BJ (cell line): ENCODE measurements at places on chromosomes 2 and 18.

DNA sequence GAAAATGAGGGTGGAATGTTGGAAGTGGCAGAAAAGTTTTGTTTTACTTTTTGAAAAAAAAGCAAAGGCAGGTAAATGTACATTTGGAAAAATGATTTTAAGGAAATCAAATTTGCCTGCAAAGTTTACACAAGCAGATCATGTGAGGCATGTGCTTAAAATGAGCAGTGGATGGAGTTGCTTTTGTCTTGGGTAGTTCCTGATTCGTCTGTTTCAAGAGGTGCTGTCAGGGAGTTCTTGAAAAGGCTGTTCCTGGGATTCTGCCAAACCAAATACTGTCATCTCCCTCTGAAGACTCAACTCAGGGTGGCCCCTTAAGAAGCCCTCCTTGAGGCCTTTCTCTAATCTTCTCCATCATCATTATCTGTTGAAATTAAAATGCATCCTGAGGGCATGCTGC lies 59.0 kb downstream of the TACR1 start:
- DNase-seq, result no peak

DNA sequence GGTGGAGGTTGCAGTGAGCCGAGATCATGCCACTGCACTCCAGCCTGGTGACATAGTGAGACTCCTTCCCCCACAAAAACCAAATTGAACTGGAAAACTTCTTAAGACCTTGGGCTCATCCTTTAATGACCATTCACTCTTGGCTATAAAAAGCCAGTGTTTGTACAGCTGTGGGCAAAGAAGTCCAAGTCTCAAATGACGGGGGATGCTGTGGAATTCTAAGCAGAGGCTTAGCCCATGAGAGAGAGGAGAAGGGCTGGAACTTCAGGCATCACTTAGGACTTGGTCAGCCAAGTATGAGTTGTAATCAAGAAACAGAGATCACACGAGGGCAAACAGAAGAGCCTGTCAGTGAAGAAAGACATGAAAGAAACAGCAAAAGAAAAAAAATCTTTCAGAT lies 79.3 kb upstream of the POU3F3 start:
- no peak for DNase-seq

DNA sequence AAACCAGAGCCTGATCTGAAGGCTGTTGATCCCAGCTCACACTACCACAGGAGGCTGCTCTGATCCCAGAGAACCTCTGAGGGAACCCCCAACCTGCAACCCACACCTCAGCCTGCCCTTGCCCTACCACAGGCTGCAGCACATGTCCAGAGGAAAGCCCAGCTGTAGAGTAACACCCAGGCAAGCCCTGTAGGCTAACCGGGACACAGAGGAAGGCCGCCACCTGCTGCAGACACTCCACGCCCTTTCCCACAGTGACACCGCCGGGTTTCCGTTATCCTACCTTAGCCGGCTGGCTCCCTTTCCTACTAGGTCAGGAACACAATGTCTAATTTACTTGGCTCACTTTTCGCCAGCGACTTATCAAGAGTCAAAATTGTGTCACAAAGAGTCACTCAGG lies 266.7 kb upstream of the KLHL29 start:
- DNase-seq, result no peak

DNA sequence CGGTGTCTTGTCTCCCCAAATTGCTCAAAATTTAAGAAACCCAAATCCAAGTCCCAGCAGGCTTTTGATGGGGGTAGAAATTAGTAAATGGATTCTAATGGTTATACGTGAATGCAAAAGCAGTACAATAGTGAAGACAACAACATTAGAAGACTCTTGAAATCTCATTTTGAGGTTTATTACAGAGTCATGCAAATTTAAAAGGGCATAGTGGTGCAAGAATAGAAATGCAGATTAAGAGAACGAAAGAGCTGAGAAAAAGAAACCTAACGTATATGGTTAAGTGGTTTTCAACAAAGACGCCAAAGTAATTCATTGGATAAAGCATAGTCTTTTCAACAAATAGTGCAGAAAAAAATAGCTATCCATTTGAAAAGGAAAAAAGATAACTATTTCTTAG lies 33.2 kb upstream of the CXXC1 start:
- DNase-seq, result no peak

GRCh38 chr2:136527560-136527959 lies 237.8 kb upstream of the THSD7B start:
- no peak for DNase-seq

GRCh38 chr2:113407446-113408099 lies 29.9 kb upstream of the ZNG1B start:
- no peak for DNase-seq

DNA sequence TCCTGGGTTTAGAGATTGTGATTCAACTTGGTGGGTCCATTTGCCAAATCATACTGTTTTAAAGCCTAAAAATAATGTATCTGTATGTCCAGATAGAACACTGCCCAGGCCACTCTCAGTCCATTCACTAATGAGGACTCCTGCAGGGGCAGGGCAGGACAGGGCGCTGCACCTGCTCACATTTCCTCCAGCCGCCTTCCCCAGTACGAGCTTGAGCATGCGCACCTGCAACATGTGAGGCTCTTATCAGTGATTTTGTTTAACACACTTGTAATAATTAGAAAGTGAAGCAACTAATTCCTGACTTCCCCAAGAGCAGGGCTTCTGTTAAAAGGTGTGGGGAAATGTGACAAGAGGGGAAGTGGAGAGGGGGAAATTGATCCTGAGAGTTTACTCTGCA lies 89.7 kb downstream of the AFF3 start:
- no peak for DNase-seq

DNA sequence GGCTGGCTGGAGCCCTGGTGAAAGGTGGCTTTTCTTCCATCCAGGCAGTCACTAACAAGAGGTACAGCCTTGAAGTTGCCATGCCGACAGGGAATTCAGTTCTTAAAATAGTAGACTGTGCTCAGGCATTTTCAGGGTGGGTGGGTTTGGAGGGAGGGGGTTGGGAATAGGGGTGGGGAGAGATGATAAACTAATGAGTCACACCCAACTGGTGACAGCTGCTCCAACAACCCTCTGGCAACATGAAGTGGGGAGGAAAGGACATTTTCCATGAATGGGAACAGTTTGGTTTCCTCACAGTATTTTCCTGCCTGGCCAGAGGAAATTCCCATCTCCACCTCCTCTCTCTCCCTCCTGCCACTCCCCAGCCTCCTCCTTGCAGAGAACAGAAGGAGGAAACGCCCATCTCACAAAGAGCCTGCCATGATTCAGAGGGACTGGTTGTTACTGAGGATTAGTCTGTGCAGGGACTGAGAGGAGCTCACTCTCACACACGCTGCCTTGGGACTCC lies 113.0 kb upstream of the SLC1A4 start:
- DNase-seq, result peak; percentile 57

DNA sequence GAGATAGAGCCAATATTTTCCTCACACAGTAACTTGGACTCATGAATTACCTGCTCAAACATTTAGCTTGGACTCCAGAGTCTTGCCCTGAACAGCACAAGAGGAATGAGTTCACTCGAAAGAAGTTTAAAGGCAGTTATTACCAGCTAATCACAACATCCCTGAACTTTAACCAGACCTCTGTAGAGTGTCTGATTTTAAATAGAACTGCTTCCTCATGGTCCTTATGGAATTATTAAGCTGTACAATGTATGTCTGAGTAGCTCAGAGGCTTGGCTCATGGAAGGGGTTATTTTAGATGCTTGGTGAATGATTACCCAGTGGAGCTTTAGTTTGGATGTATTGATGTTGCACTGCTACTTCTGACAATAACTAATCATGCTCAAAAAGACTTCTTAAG lies 183.1 kb downstream of the FMNL2 start:
- no peak for DNase-seq

DNA sequence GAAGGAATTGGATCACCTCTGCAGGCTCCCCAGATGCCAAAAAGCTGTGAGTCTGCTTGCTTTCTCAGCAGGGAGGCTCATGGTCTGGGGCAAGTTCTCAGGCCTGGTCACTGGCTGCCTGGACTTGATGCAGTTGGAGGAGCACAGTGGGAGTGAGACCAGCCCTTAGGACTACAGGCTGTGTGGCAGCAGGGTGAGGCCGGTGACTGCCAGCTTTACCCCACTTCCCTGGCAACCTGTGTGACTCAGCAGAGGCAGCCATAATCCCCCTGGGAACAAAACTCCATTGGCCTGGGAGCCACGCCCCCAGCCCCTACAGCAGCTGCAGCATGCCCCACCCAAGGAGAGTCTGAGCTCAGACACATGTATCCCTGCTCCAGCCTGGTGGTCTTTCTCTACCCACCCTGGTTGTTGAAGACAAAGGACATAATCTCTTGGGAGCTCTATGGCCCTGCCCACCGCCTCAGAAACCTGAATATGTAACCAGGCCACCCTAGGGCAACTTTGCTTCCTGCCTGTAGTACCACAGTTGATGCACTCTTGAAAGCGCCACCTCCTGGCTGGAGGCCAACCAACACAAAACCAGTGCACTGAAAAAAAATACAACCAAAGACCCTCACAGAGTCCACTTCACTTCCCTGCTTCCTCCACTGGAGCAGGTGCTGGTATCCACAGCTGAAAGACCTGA lies 106.8 kb upstream of the SPATS2L start:
- DNase-seq, result no peak

GRCh38 chr2:100691846-100692245 lies 128.1 kb upstream of the NPAS2 start:
- DNase-seq, result no peak

DNA sequence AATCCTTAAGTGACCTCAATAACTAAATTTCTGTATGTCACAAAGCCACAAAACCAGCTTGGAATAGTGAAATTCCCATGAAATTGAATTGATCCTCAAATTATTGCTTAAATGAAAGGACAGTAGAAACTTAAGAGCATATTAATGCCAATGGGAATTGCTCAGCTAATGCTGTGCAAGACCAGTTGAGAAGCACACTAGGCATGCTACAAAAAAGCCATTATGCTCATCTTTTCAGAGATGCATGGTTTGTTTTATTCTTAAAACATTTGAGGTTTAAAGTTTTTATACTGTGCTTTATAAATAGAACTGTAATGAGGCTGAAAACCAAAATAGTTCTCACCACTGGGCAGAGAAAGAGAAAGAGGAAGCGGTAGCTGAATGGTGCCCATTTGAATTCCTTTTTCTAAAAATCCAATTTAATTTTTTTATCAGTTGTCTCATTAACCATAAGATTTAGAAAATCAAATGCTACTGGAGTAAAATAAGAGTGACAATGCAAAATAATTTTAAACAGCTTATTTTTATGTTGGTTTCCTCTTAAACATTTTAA lies 98.6 kb downstream of the LNPK start:
- no peak for DNase-seq

DNA sequence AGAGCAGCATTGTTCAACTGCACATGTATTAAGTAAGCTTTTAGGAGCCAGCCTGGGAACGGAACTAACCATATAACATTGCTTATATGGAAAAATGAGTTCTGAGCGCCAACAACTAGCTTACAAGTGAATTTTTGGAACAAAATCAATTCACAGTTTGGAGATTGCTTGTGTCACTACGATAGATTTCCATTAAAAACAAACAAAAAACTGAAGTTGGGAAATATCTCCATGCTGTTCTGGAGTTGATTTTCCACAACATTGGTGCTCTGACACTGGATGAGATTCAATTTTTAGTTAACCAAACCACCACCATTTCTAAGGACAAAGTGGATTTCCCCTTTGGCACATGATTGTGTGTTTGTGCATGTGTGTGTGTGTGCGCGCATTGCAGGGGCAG lies 56.9 kb upstream of the ZNF397 start:
- DNase-seq, result no peak

- no peak for DNase-seq
Measured at GRCh38 chr2:121699421-121700333, 37.0 kb downstream of the NIFK start.

DNA sequence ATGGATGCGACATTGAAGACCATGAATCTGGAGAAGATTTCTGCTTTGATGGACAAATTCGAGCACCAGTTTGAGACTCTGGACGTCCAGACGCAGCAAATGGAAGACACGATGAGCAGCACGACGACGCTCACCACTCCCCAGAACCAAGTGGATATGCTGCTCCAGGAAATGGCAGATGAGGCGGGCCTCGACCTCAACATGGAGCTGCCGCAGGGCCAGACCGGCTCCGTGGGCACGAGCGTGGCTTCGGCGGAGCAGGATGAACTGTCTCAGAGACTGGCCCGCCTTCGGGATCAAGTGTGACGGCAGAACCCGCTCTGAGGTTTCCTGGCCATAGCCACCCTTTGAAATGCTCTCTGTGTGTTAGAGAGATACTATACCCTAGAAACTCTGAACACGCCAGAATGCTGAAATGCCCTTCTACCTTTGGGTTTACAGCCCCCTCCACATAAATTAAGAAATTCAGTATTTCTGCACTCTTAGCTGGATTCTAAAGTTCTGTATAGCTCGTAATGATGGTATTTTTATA lies 659 bp downstream of the CHMP1B start:
- DNase-seq, result no peak

DNA sequence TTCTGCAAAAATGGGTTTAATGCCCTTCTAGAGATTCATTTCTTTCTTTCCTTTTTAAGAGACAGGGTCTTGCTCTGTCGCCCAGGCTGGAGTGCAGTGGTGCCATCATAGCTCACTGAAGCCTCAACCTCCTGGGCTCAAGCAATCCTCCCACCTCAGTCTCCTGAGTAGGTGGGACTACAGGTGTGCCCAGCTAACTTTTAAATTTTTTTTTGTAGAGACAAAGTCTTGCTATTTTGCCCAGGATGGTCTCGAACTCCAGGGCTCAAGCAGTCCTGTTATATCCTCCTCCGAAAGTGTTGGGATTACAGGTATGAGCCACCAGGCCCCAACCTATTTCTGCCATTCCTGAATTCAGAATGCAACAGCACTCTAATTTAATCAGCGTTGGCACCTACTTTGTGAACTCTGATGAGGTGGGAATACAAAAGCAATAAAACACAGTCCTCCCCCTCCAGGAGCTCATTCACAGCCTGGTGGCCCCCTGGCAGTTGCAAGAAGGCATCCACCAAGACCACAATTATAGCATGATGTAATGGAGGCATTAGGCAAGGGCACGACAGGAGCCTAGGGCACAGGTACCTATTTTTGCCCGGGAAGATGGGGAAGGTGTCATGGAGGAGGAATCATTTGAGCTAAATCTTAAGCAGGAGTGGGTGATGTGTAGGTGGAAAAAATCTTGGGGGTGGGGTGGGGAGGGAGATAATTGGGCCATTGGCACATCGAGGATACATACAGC lies 5.1 kb downstream of the RHOB start:
- no peak for DNase-seq

DNA sequence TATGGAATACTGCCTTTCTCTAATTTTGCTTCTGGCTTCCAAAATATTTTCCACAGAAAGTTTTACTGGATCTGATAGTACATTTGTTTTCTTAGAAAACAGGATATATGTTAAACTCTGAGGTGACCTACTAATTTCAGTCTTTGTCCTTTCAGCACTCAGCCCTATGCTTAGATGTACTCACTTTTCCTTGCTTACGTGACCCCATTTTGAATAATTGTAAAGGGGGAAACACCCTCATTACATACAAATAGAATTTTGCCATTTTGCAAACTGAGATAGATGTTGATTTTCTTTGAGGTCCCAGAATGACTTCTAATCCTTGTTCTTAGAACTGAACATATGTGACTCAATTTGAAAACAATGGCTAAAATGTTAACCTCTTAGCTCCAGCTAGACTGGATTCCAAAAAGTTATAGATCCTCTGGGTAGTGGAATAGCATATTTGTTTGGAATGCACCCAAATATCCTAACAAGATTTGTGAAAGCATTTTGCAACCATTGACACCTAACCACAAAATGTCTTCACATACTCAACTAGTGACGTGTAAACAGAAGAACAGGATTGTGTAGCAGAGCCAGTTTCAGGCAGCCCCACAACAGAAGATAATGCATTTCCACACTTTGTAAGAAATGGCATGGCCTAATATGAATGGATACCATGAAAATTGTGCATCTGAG lies 44.8 kb upstream of the EHBP1 start:
- no peak for DNase-seq

- DNase-seq, result no peak
Measured at GRCh38 chr2:172395503-172395902, 31.9 kb upstream of the ITGA6 start.

GRCh38 chr18:70411307-70411706 lies 122.5 kb downstream of the SOCS6 start:
- DNase-seq, result no peak
